ENCODE measurements at places on chromosomes 16 and 17.
A peak's percentile ranks its signal among the peaks of the same experiment; 100 is the strongest.

DNA sequence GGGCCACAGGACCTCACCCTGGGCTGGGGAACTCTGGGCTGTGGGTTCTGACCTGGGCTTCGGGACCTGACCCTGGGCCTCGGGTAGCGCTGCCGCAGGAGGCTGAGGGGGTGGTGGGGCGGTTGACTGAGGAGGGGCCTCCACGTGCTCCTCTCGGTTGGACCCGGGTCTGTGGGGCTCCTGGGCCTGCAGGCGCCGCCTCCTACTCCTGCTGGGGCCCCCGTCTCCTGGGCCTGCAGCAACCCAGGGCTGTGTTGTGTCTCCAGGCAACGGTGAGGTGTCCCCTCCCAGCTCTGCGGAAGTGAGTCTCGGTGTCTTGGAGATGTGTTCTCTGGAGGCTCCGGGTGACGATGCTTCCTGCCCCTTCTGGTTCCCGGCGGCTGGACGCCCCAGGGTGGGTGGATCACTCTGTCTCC, 41.5 kb upstream of the GNG13 start:
- no peak for DNase-seq

DNA sequence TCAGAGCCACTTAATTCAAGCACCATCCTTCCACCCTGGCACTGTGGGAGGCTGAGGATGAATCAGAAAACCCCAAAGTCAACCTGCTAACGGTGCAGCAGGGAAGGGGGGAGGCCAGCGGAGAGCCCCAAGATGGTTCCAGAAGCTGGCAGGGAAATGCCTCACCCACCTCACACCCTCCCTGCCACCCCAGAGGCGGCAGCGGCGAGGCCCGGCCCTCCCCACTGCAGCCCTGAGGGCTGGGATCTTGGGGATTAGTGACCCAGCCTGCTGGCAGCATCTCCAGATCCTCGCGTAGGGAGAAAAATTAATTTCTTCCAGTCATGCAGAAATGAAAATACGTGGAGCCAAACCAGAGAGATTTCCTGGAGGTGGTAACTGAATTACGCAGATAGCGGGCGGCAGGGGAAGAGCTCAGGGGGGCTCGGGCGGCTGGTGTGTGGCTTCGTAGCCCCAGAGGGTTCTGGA, 38.2 kb downstream of the CBFA2T3 start:
- no peak for DNase-seq

DNA sequence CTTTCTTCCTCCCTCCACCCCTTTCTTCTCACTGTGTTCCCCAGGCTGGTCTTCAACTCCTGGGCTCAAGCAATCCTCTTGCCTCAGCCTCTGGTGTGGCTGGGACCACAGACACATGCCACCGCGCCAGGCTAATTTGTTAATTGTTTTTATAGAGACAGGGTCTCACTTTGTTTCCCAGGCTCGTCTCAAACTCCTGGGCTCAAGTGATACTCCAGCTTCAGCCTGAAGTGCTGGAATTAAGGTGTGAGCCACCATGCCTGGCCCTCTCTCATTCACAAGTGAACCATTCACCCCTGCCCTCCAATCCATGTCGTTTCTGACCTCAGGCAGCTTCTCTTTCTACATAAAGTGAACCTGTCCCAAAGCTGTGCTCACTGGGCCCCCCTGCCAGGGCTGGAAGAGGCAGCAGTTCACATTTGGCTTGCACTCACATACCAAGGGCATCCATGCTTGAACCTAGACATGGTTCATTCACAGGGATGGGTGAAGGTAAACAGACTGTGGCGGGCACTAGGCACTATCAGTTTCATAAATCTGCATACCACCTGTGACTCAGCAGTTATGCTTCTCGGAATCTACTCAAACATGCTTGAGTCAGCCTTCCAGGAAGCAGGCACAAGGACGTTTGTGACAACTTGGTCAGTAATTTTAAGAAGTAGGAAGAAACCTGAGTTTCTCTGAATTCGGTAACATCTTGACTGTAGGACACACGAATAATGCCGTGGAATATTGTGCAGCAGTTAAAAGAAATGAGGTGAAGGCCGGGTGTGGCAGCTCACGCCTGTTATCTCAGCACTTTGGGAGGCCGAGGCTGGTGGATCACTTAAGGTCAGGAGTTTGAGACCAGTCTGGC, 6.0 kb upstream of the RNF213 start:
- DNase-seq = peak; percentile 69

DNA sequence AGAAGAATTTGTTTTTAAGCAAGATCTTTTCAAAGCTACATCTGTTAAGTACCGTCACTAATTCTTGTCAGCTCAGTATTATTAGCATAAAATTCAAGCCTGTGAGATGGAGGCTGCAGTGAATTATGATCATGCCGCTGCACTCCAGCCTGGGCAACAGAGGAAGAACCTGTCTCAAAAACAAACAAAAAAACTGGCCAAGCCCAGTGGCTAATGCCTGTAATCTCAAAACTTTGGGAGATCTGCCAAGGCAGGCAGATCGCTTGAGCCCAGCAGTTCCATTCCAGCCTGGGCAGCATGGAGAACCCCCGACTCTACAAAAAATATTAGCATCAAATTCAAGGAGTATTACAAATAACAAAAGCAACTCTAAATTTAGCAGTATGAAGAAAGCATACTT, 88.0 kb downstream of the STXBP4 start:
- DNase-seq = no peak

DNA sequence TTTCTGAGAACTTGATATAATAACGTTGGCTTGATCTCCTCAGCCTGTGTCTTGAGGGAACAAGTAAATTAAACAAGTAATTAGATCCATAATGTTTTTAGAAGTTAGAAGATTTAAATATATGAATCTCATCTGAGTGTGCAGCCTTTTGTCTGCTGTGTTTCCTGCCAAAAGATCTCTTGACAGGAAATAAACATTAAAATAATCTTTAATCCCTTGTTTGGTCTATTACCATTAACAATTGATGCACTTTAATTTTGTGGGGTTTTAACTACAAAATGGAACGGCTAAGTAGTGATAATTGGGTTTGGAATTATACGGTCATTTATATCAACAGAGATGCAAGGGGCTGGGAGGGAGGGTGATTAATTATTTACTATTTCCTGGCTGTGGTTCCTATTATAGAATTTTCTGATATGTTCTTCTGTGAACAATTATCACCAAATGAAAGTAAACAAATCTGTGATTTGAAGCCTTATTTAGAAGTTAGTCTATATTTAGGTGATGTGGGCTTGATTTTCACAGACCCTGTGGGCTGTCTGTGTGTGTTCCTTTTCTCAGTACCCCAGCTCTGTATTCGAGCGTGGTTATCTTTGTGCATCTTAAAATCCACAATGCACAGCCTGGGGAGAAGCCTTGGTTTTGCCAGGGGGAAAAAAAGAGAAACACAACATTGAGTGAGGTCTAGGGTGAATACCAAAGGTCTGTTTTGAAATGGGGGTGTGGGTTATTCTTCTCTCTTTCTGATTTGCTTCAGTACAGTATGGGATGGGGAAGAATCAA, 556.1 kb downstream of the WWOX start:
- DNase-seq = no peak

DNA sequence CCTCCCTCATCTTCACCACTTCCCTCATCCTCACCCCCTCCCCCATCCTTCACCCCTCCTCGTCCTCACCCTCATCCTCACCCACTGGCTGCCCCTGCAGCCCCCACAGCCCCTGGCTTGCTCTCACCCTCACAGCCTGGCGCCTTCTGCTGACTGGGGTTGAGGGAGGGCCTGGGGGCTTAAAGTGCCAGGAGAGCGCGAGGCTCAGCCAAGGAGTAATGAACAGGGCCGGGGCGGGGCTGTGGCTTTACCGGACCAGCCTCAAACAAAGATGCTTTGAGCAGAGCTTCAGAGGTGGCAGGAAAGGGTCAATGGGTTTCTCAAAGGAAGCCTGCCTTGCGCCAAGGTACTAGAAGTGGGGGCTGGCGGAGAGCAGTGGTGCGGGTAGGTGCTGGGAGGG, at the start of gene PRSS33:
Gene PRSS33, minus strand, starts transcription at position 155 of the 400 bp plus-strand sequence. CDS start 1,013 bp downstream, outside the sequence.
- DNase-seq = no peak

DNA sequence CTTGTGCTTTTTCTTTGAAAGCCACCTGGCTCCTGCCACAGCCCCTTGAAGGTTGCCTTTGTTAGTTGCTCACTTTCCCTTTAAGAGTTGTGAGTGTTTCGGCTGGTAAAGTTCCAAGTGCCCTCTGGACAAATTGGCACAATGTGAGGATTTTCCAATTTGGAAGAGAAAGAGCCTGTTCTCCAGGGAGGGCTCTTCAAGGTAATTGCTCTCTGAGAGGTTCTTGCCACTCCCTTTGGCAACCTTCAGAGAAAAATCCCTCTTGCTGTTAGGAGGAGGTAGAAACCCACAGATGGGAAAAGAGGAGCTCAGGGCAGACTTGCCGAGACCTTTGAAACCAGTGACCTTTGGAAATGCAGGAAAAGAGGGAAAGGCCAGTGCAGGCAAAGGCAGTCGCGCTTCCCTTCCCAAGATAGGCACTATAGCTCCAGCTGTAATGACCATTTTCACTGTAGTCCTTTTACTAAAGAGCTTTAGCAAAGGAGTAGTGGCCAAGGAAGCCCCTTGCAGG, 49.0 kb upstream of the AKAP1 start:
- DNase-seq = no peak

- DNase-seq = peak; percentile 71
These were observed 46.1 kb upstream of the BPTF start for GRCh38 chr17:67779098-67779672.

- no peak for DNase-seq
These were observed 11.4 kb upstream of the ITGA3 start for GRCh38 chr17:50044483-50044882.

- DNase-seq = peak; percentile 33
These were observed 19.6 kb downstream of the ATF7IP2 start for GRCh38 chr16:10405386-10405939.

DNA sequence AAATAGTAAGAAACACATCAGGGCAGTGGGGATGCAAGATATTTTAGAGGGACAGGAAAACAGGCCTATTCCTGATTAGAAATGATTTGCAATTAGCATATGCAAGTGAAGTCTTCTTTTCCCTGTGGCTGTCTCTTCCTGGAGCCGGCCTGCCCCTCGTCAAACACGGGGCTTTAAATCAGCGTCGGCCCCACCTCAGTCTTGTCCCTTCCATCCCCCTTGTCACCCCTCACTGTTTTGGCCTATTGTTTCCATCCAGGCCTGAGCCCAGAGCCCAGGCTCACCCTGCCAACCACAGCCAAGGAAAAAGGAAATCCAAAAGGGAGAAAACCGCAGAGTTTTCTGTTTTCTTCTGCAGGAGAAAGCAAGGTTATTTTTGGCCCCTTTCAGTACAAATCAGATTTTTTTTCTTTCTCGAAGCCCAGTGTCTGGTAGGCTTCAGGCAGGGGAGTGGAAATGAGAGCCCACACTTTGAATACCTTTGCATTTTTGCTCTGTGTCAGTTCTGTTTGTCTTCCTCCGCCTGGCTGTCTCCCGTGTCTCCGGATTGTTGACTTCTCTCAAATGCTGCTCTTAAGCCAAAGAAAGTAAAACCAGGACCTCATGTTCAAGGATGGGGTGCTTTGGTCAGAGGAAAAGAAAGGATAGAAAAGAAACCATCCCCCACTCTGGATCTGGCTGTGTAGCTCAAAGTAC, 399.9 kb upstream of the CDH11 start:
- DNase-seq = peak; percentile 27

DNA sequence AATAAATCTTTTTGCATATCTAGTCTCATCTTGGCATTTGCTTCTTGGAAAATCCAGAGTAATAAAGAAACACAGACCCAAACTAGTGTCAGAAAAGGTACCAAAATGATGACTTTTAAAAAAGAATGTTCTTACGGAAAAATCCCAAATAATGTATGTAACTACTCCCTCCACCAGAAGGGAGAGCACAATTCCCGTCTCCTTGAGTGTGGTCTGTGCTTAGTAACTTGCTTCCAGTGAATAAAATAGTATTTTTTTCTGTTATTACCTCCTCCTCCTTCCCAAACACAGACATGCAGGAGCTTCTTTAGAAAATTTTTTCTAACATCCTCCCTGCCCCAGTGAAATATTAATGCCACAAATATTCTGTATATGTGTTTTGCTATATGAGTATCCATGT, 358.1 kb downstream of the ZFHX3 start:
- no peak for DNase-seq

DNA sequence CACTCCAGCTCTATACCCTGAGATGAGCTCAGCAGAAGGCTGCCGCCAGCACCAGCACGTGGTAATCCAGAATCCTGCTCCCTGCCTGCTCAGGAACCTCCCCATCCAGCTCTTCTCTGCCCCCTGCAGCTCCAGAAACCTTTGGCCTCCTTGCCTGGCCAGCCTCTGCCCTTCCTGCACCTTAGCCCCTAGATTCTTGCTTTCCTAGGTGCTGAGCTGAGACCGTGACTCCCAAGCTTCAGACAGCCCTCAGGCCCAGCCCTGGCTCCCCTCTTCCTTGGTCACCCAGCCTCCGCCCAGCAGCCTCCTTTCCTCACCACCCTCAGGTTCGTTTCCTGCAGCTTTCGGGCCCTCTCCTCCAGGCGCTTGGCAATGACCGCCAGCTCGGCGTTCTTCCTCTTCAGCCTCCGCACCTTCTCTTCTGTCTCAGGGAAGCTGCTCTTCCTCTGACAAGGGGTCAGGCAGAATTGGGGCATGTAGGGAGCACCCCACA, 2.6 kb downstream of the TSPOAP1 start:
- DNase-seq = peak; percentile 57

GRCh38 chr17:58788199-58788598, 32.5 kb downstream of the PPM1E start:
- no peak for DNase-seq

DNA sequence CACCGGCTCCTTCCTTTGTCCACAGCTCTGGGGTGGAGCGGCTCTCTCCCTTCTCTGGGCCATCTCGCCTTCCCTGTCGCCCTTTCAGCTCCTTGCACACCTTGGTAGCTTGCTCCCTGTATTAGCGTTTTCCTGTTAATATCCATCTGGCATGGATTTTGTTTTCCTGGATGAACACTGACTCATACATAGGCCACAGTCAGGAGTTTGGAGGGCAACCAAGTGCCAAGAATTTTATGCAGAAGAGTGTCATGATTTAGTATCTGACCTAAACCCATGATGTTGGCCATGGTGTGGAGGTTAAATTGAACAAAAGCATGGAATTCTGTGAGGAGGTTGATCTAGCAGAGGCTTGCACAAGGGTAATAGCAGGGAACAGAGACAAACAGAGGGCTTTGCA, 180.9 kb downstream of the AIPL1 start:
- no peak for DNase-seq

GRCh38 chr17:72535779-72536178, 415.0 kb downstream of the SOX9 start:
- DNase-seq = no peak

DNA sequence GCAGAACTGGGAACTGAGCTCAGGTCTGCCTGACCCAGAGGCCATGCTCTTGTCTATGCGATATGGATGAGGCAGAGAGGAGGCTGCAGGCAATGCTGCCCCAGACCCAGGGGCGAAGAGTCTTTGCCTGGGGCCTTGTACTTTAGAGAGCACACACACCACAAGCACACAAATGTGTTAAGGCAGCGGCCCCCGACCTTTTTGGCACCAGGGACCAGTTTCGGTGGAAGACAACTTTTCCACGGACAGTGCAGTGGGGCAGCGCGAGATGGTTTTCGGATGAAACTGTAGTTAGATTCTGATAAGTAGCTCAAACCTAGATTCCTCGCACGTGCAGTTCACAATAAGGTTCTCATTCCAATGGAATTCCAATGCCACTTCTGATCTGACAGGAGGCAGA, 6.7 kb downstream of the MT4 start:
- no peak for DNase-seq

GRCh38 chr17:57739402-57740234, 5.5 kb downstream of the CCDC182 start:
- DNase-seq = peak; percentile 58

Data from mesendoderm (in vitro differentiated cells).